ENCODE measurements at places on chromosomes 3 and 15. TPM values are rescaled to one million over a fixed set of nuclear protein-coding genes. Genes with fewer than 3 reads are reported as not detected.

GRCh38 chr3:8756671-8757070 is 12.7 kb downstream of the OXTR start:
- H3K4me3 ChIP-seq: no peak overlapping the region
- H3K36me3 ChIP-seq: no peaks in the 10 kb centered on the region
- no peak for DNase-seq
- no peak overlapping the region for H3K27ac ChIP-seq
- H3K27me3 ChIP-seq: no peaks in the 10 kb centered on the region

ESYT3 gene
- total RNA-seq: 15.1 TPM

- no peaks in the 10 kb centered on the region for H3K36me3 ChIP-seq
- H3K4me1 ChIP-seq: peaks cover 3% of the 10 kb centered on the region
- DNase-seq: no peak
- no peak overlapping the region for H3K4me3 ChIP-seq
- no peaks in the 10 kb centered on the region for H3K27me3 ChIP-seq
- no peak overlapping the region for H3K27ac ChIP-seq
Observed at GRCh38 chr3:165439765-165440164, 243.6 kb upstream of the SLITRK3 start.

GRCh38 chr3:72487078-72487765 is 361.0 kb downstream of the SHQ1 start:
- peaks cover 43% of the 10 kb centered on the region for H3K4me1 ChIP-seq
- no peaks in the 10 kb centered on the region for H3K27me3 ChIP-seq
- H3K27ac ChIP-seq: peak overlapping the region; percentile 50
- DNase-seq: peak; percentile 79
- no peaks in the 10 kb centered on the region for H3K36me3 ChIP-seq
- no peak overlapping the region for H3K4me3 ChIP-seq

GRCh38 chr15:70829371-70830166 is 24.4 kb downstream of the LARP6 start:
- peaks cover 14% of the 10 kb centered on the region for H3K4me1 ChIP-seq
- H3K27me3 ChIP-seq: no peaks in the 10 kb centered on the region
- no peak overlapping the region for H3K4me3 ChIP-seq

- no peak overlapping the region for H3K27ac ChIP-seq
- no peak overlapping the region for H3K4me3 ChIP-seq
- DNase-seq: no peak
- no peaks in the 10 kb centered on the region for H3K4me1 ChIP-seq
- H3K27me3 ChIP-seq: no peaks in the 10 kb centered on the region
Observed at GRCh38 chr15:54017251-54017650, 39.0 kb downstream of the UNC13C start.

RHOV gene
- total RNA-seq: not detected

DNA sequence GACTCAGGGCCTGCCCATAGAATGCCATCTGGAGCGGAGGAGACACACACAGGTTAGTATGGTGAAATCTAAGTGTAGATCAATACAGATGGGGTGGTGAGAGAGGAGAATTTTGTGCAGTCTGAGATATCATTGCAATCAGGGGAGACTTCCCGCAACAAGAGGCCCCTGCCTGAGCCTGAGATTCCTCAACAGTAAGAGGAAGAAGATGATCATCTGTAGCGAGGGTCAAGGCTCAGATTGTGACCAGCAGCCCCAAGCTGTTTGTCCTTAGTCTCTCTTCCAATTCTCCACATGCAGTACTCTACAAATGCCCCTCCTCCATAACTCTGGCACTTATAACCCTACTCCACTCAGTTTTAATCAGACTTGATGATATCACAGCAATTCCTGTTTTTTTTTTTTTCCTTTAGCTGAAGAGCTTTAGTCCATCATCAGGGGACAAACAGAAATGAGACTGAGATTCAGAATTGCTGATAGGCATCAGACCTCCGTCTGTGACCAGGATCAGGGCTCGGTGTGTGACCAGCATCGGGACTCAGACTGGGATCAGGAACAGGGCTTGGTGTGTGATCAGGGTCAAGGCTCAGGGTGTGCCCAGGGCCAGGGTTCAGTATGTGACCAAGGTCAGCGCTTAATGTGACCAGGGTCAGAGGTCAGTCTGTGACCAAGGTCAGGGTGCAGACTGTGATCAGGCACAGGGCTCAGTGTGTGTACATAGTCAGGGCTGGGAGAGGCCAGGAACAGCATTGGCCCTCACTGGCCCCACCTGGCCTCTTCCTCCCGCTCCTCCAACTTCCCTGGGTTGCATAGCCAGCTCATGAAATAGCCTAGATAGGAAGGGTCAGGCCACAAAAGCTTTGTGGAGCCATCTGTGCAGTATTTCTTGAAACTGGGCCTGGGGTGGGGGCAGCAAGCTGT is 14.1 kb downstream of the LOXL1 start:
- no peaks in the 10 kb centered on the region for H3K27me3 ChIP-seq
- DNase-seq: peak; percentile 43
- no peak overlapping the region for H3K4me3 ChIP-seq
- no peak overlapping the region for H3K27ac ChIP-seq
- H3K36me3 ChIP-seq: no peaks in the 10 kb centered on the region

RNF123 gene
- 29.4 TPM for total RNA-seq

DNA sequence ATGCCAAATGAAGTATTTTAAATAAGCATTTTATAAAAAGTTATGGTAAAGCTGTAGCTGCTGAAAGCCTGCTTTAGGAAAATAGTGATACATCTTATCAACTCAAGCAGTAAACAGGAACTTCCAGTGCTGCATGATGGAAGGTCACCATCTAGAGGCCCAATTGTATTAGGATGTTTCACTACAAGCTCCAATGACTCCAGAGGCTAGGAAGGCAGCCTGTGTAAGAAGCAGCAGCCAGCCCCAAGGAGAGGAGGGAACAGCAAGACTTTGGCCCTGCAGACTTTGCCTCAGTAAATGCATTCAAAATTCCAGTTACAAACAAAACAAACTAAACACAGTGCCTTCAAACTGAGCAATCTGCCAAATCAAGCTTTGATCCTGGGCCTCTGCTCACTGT is 32.1 kb downstream of the ILDR1 start:
- no peak for DNase-seq
- no peaks in the 10 kb centered on the region for H3K4me1 ChIP-seq
- no peak overlapping the region for H3K27ac ChIP-seq
- H3K36me3 ChIP-seq: no peaks in the 10 kb centered on the region
- H3K27me3 ChIP-seq: no peaks in the 10 kb centered on the region

- H3K4me3 ChIP-seq: no peak overlapping the region
- H3K36me3 ChIP-seq: no peaks in the 10 kb centered on the region
- H3K27ac ChIP-seq: no peak overlapping the region
- H3K27me3 ChIP-seq: no peaks in the 10 kb centered on the region
Observed at GRCh38 chr3:67382536-67382935, 271.9 kb downstream of the SUCLG2 start.

SCG5 gene
- 2.2 TPM for total RNA-seq

DNA sequence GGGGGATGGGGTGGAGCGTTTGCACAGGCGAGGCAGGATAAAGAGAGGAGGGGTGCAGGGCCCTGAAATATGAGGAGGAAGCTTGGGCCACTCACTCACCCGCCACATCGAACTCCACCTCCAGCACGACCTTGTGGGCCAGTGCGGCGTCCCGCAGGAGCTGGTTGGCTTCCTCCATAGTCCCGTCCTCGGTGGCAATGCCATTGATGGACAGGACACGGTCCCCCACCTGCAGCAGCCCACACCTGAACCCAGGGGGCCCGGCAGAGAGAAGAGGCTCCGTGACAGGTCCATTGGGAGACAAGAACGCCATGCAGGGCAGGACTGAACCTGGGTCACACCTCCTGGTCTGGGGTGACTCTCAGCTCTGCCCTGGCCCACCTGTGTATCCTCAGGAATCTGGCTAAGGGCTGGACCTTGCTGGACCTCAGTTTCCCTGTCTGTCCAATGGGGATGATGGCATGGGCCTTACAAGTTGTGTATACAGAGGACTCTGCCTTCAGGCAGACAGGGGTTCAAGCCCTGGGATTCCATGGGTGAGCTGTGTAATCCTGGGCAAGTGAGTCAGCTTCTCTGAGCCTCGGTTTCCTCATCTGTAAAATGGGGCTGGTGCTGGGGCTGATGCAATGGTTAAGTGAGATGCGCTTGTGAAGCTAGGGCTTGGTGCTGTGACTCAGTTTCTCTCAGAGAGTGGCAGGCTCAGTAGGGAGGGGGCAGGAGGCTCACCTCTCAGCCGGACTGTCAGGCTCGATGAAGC is 26.4 kb downstream of the GRIP2 start:
- peak; percentile 51 for DNase-seq
- H3K27ac ChIP-seq: no peak overlapping the region
- no peaks in the 10 kb centered on the region for H3K4me1 ChIP-seq
- H3K27me3 ChIP-seq: no peaks in the 10 kb centered on the region
- H3K36me3 ChIP-seq: no peaks in the 10 kb centered on the region
